Stimulated activated CD8-positive, alpha-beta memory T cell treated with anti-CD3 and anti-CD28 coated beads, Interleukin-15, amount 100 ng/mL, for 1 hour (primary cell): ENCODE measurements at places on chromosomes 12 and 14.

- DNase-seq: no peak
Observed at GRCh38 chr12:49619286-49619685, 4.1 kb upstream of the PRPF40B start.

DNA sequence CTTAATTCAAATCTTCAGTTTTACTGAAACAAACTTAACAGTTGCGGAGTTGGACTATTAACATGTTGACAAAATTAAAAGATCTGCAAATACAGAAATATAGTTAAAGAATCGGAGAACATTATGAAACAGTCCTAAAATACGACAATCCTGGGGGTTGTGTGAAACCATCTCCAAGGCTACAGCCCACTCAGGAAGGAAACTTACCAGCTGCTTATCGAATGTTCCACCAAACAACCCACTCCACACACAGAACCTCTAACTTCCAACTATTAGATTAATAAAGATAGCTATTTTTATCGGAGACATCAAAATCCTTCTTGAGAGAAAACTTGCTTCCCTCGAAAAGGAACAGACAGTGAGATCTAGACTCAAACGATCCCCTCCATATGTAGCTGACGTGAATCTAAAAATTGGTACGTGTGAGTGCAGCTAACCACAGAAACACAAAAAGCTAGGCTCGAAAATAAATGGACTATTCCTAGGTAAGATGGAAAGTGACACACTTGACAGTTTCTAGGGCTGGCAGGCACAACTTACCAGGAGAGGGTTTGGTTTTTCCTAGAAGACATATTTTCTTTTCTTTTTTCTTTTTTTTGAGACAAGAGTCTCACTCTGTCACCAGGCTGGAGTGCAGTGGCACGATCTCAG is 12.9 kb downstream of the VPS37B start:
- no peak for DNase-seq

- no peak for DNase-seq
Observed at GRCh38 chr12:12384571-12385340, 27.9 kb downstream of the BORCS5 start.

- DNase-seq: no peak
Observed at GRCh38 chr14:21043387-21043973, 1.3 kb downstream of the RNASE7 start.

- DNase-seq: no peak
Observed at GRCh38 chr14:35695647-35696046, 113.4 kb downstream of the RALGAPA1 start.

DNA sequence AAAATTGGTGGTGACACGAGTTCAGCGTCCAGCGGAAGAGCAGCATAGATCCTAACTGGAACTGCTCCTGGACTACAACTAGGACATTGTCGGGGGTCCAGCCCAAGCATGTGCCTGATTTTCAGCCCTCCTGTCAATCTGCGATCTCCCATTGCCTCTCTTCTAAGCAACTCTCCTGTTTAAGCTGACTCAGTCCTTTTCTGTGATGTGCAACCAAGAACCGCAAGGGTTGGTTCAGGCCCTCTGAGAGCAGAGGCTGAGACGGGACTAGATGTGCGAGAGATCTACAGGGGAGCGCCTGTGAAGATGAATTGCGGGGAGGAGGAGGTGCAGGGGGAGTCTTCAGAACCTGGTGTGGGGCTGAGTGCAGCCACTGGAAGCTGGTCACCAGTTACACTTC is 3.7 kb upstream of the PAPLN start:
- no peak for DNase-seq

GRCh38 chr14:89121968-89122620 is 294.9 kb downstream of the FOXN3 start:
- no peak for DNase-seq

DNA sequence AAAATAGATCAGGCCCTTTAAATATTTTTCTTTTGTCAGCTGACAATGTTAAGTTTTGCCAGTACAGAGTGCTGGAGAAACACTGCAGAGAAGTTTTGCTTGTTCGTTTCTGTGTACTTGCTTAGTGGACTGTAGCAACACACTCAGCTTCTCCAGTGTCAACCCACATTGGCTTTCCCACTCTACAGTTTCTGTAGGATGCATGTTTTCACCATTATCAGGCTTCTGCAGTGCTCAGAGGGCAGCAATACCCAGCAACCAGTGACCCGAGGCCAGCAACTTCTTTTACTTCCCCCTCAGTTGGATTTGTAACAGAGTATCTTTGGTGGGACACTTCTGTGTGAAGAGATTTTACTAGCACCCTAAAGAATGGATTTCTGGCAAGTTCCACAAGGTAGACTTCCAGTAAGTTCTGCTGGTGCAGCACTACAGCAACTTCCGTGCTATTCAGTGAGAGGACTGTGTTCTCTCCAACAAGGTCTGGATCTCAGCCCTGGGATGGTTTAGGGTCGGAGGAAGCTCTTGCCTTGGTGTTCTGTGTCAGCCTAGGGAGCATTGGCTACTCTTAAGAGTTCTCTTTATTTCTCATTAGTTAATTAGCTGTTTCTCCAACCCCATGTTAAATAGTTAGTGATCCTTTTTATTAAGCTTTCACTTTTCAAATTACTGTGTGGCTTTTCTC is 70.4 kb downstream of the FUT8 start:
- no peak for DNase-seq

DNA sequence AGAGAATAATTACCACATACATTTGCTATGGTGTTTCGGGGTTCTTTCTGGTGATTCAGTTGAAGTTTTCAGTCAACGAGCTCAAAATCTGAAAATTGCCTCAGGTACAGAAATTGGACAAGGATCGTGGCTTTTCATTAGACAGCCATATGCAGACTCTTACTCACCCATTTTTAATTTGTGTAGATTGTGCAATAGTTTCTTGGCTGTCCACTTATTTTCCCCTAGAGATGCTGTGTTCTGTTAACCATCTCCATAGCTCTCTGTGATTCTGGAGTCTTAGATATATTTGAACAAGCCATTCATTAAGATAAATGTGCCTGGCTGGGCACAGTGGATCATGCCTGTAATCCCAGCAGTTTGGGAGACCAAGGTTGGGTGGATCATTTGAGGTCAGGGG is 497.1 kb upstream of the RPL10L start:
- no peak for DNase-seq

GRCh38 chr14:74541225-74541624 is 47.7 kb downstream of the ISCA2 start:
- no peak for DNase-seq

DNA sequence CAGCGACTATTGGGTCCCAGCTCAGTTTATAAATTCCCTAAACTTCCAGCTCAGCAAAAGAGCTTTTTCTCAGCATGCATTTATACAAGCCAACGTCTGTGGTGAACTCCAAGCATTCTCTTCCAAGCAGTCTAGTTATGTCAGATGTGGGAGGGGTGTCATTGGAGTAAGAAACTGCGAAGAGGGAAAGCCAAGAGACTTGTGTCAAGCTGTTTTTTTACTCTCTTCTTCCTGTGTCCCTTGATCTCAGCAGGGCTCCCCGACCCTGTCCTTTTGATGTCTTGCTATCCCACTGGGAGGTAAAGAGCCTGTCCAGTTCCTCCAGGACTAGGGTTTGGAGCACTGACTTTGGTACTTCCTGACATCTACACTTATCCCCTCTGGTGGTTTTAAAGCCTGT is 69.0 kb downstream of the PPM1H start:
- no peak for DNase-seq

DNA sequence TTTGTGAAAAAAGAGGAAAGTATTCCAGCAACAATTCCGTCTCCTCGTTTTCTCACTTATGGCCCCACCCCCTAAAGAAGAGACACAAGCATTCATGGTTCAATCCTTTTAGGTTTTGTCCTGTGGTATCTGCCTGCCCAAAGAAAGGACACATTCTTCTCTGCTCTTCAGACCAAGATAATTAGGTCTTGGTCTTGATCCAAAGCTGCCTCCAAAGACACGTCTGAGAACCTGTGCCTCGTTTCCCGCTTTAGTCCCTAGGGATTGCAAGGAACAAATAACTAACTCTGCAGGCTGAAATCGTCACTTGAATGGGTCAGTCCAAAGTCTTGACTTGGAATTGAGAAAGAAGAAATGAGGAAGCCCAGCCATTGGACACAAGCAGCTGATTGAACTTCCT is 202.7 kb upstream of the FAR2 start:
- no peak for DNase-seq

DNA sequence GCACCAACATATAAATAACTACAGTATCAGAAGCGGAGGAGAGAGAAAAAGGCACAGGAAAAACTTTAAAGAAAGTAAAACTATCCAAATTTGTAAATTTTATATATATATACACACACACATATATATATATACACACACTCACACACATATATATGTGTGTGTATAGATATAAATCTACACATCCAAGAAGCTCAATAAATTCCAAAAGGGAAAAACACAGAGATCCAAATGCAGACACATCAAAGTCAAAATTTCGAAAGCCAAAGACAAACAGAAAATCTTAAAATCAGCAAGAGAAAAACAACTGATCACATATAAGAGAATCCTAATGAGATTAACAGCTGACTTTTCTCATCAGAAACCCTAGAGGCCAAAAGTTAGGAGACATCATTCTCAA is 37.3 kb downstream of the PARP11 start:
- no peak for DNase-seq

GRCh38 chr14:101595349-101595748 is 34.1 kb downstream of the DIO3 start:
- no peak for DNase-seq

GRCh38 chr12:85894653-85895052 is 20.6 kb downstream of the NTS start:
- no peak for DNase-seq

- DNase-seq: no peak
Observed at GRCh38 chr12:26229910-26230309, 34.5 kb downstream of the SSPN start.

- no peak for DNase-seq
Observed at GRCh38 chr14:86404425-86404824, 874.5 kb downstream of the FLRT2 start.

GRCh38 chr12:1171657-1172408 is 180.8 kb downstream of the ERC1 start:
- no peak for DNase-seq

DNA sequence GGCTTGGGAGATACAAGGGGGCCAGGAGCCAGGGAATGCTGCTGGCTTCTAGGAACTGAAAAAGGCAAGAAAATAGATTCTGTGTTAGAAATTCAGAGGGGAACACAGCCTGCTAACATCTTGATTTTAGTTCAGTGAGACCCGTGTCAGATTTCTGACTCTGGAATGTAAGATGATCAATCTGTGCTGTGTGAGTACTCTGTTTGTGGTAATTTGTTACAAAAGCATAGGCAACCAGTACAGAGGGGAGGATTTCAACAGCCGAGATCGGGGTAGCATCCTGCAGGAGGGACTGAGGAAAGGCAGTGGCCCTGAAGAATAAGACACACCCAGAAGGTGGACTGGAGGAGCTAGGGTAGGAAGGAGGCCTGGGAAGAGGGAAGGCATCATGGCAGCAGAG is 410.0 kb upstream of the CCDC196 start:
- no peak for DNase-seq

DNA sequence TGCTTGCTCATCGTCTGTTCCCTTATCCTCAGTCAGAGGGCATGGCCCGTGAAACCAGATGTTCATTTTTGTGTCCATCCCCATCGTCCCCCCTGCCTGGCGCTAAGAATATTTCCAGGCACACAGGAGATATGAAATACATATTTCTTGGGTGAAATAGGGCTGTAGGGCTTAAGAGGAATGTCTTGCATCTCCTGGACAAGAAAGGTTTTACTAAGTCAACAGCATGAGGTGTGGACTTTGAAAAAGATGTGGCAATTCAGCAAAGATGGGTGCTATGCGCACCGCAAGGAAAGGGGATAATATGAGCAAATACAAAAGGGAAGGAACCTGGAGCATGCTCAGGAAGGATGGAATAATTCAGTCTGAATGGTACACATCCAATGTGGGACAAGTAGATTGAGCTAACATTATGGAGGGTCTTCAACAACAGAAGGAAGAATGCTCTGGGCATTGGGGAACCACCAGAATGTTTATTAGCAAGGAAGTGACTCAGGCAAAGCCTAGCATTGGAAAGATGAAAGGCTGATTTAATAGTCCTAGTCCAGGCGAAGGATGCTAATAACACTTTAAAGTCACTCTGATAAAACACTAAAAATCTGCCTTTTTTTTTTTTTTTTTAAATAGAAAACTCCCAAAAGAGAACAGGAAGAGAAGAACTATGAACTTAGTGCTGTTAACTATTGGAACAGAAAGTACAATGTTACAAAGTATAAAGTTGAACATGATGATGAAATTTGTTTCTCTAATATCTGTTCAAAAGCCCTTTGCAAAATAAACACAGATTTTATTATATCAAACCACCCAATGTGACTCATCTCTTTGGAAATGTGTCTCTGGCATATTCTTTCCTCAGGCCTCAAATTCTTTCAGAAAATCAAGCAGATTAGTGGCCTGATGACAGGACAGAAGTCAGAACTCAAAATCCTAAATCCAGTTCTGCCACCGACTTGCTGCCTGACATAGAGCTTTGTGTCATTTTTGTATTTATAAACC is 449.5 kb downstream of the BCAT1 start:
- no peak for DNase-seq

GRCh38 chr14:72061718-72062117 is 129.5 kb downstream of the RGS6 start:
- DNase-seq: no peak

GRCh38 chr12:99067171-99067785 is 422.2 kb downstream of the APAF1 start:
- DNase-seq: no peak

DNA sequence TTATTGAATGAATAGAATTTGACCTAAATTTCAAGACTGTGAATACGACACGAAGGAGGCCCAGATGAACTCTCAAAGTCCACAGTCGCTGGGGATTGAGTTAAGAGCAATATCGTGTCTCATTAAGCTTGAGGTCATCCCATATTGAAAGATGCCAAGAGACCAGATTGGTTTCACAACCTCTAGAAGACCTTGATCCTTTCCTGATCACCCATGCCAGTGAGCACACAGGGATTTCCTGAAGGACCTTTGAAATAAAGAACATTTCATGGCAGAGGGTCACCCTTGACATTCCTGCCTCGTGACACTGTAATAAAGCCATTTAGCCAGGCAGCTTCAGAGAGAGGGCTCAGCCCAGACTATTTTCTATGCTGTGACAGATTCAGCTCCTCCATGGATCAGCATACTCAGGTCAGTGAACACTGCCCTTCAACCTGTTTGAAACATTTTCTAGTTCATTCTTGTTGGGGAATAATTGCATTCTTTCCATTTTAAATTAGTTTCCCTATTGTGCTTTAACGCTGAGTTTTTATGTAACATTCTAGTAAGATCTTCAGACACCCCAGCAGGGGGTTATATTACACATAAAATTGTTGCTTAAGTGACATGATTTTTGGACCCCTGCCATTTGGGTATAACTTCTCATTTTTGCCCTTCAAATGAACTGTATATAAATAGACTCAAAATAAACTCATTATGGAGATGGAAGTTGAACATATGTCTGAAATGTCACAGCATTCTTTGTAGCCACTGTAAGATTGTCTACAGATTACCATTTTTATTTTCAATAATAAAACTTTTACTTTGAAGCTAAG is 213.2 kb downstream of the C12orf50 start:
- DNase-seq: no peak

DNA sequence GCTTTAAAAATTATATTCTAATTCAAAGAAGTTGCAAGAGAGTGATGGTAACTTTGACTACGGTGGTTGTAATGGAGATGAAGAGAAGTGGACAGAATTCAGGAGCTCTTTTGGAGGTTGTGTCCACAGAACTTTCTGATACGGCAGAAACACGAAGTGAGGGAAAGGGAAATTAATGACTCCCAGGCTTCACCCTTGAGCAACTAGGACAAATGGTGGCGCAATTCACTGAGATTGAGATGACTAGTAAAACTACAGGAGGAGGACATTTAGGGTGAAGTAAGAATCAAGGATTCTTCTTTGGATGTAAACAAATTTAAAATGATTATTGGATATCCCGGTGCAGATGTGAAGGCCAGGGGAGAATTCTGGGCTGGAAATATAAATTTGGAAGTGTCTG is 212.6 kb downstream of the PTPRO start:
- no peak for DNase-seq
